ENCODE measurements at places on chromosomes 12 and 14.

DNA sequence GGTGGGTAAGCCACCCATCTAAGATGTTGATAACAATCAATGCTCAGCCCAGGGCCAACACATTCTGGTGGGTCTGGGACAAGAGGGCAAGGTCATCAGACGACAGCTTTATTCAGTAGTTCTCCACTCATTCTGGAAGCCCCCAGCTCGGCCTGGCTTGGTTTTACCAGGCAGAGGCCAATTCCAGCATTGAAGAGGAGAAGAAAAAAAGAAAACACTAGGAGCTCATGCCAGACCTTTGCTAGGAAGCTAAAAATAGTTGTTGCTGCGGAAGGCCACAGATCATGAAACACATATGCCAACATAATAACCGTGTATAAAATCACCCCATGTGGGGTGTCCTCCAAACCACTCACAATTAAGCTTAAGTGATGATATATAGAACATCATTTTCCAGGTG is 44.4 kb downstream of the CCDC60 start:
- no peak for DNase-seq

DNA sequence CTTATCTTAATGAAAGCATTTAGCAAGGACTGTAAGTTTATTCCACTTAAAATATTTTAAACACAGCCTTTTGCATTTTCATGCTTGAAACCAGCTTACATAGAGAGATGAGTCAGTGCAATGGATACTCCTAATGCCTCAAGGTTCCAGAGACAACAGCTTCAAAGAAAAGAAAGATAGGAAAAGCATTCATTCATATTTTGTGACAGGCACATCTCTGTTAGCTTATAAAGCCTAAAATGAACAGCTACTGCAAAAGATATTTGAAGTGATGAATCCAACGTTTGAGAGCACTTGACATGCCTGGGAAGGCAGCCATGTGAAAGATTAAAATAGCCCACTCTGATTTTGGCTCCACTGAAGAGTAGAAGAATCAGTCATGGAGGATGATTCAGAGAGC is 814.5 kb downstream of the RPS29 start:
- no peak for DNase-seq

GRCh38 chr12:116490471-116490870 is 68.7 kb upstream of the MAP1LC3B2 start:
- no peak for DNase-seq

- DNase-seq: no peak
Measured at GRCh38 chr12:29726321-29726692, 57.4 kb downstream of the TMTC1 start.

GRCh38 chr12:98803468-98804209 is 158.5 kb downstream of the APAF1 start:
- DNase-seq: no peak

- DNase-seq: no peak
Measured at GRCh38 chr14:68598621-68599447, 194.0 kb downstream of the ZFP36L1 start.

GRCh38 chr12:68451261-68452077 is 119.3 kb upstream of the MDM1 start:
- no peak for DNase-seq

DNA sequence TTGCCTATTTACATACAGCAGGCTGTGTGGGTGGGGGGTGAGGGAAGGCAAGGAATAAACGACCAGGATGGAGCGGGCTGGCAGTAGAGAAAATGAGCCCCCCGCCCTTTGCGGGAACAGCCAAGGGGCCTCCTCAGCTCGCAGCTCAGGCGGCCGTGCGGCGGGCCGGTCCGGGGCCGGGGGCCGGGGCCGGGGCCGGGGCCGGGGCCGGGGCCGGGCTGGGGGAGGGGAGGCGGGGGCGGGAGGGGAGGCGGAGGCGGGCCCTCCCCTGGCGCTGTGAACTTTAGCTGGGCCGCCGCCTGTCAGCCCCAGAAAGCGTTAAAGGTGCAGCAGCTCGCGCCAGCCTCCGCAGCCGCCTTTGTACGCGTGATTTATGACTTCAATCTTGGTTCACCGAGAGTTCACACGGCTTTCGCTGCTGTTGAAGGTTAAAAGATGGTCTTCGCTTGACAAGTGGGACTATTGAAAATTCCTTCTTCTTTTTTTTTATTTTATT is 28.8 kb downstream of the HOXC4 start:
- DNase-seq: no peak

- no peak for DNase-seq
Measured at GRCh38 chr14:89245802-89246201, 171.2 kb downstream of the FOXN3 start.

GRCh38 chr12:88207921-88208620 is 66.0 kb downstream of the TMTC3 start:
- no peak for DNase-seq

- DNase-seq: peak; percentile 67
Measured at GRCh38 chr14:81710232-81710845, 176.7 kb upstream of the SEL1L start.

GRCh38 chr14:24605435-24606190 is 3.9 kb downstream of the GZMH start:
- no peak for DNase-seq

DNA sequence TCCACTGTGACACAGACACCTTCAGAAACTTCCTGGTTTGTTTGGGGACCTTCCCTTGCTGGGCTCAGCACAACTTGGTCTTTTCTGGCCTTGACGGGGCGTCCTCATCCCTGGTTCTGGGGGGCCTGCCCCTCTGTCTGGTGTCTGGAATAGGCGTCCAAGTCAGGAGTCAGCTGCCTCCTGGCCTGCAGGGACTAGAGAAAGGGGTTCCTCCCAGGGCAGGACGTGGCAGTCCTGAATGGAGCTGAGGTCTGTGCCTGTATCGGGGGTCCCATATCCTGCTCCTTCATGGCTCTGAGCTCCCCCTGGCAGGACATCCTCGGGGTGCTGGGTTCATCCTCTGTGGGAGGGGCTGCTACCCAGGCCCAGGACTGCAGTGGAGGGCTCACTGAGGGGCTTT is 384.0 kb downstream of the TMEM121 start:
- DNase-seq: no peak

GRCh38 chr14:68757618-68758081 is 35.2 kb downstream of the ZFP36L1 start:
- no peak for DNase-seq

DNA sequence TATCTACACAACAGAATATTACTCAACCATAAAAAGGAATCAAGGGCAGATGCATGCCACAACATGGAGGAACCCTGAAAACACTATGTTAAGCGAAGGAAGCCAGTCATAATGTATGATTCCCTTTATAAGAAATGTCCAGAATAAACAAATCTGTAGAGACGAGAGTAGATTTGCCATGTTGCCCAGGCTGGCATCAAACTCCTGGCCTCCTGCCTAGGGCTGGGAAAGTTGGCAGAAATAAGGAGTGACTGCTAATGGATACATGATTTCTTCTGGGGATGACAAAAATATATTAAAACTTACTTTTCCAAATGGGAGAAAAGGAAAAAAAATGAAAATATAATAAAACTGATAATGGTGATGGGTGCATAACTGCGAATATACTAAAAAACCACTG is 10.9 kb downstream of the CLIP1 start:
- no peak for DNase-seq

DNA sequence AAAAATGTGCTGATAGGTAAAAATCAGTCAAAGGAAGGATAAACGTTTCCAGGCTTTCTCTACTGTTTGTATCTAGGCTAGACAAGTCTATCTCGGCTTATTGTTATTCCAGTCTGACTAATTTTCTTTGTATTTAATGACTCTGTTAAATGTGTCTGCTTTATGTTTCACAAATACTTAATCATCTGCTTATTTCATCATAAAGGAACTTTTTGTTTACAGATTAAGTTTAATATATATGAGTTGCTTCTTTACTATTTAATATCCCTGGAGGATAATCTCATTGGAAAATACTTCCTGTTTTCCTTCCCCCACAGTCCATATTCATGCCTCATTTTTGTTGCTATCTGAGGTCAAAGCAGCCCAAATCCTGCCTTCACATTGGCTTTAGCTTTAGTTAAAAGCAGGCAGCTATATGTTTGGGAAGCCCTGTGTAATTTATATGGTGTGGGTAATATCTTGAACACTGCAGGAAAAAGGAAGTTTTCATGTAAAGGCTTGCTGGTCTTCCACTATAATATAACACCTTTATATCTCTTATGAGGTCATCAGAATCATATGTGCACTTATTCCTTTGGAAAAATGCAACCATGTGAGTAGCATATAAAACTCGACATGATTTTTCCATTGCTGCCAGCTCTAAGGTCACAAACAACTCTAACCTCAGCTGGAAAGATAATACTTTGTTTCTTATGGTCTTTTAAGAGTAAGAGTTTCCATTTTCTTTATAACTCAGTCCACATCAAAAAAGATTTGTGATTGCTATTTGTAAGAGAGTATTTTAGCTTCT is 76.8 kb downstream of the ALX1 start:
- DNase-seq: no peak

- no peak for DNase-seq
Measured at GRCh38 chr14:92654239-92654901, 94.1 kb downstream of the LGMN start.

GRCh38 chr14:34781242-34781641 is 66.8 kb upstream of the CFL2 start:
- no peak for DNase-seq

DNA sequence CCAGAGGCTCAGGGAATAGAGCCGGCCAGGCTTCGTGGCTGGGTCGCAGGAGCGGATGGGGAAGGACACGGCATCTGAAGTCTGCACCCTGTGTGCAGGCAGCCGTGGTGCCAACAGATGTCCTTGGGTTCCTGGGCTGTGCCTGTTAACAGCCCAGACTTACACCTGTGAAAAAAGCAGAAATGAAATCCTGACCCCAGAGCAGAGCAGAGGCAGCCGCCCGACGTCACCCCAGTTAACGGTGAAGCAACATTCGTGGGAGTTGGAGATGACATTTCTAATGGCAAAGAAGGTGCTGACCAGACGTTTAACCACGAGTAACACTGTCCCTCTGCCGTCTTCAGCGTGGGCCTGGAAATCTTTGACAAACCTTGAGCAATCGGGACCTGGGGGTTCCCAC is 200.3 kb upstream of the DIO3 start:
- DNase-seq: no peak

DNA sequence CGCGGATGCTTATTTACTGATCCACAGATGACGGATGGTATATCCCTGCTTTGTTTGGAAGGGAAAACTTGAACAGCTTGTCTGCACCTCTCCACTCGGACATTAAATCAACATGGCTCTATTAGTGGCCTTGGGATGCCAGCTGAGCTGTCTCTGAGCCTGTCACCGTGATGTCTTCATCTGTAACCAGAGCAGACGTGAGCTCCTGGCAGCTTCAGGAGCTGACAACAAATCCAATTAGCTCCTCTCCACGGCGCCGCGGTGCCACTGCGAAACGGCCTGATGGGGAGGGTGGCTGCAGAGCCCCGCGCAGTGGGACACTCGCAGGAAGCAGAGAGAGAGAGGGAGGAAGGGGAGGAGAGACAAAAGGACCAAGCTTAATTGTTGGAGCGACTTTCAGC is 112.3 kb downstream of the PAPOLA start:
- DNase-seq: no peak

- no peak for DNase-seq
Measured at GRCh38 chr14:61288720-61289119, 7.6 kb upstream of the TMEM30B start.

- DNase-seq: no peak
Measured at GRCh38 chr12:114163771-114164170, 197.6 kb upstream of the RBM19 start.

GRCh38 chr12:106193394-106194215 is 54.2 kb downstream of the CKAP4 start:
- DNase-seq: no peak

DNA sequence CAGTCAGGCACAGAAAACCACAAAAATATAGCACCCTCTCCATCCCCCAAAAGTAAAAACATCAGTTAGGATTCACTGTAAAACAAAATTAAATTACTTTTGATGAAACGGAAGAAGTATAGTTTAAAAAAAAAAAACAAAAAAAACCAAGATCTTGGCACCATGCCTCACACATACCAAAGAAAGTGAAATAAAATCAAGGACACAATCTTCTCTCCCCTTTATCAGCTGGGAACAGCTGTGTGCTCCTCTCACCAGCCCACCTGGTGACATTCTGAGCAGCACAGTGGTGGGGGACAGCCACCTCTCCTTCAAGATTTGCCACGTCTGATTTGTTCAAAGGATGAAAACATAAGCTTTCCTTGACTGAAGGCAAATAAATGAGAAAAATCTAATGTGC is 55.5 kb downstream of the ESR2 start:
- DNase-seq: no peak

- DNase-seq: no peak
Measured at GRCh38 chr14:32078858-32079216, 1.7 kb downstream of the ARHGAP5 start.

DNA sequence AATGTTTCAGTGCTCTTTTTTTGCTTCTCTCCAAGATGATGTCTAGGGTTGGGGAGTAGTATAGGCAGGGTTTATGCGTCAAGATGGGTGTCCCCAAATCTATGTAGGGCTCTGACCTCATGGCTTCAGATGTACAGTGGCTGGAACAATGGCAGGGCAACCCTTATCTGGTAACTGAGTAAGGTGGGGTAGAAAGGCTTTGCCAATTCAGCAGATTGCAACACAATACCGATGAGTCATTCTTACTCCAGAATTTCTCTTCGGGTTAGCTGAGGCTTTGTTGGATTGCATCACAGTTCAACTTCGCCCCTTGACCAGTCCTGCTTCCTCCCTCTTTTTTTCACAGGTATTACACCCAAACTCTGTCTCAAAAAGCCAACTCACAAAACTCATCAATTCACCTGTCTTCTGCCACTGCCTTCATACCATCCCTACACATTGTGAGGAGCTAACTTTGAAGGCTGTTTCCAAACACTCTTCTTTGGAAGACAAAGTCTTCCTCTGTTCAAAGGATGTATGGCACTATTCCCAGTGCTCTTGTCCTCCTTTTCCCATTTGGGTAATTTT is 190.2 kb upstream of the CNOT2 start:
- DNase-seq: no peak

DNA sequence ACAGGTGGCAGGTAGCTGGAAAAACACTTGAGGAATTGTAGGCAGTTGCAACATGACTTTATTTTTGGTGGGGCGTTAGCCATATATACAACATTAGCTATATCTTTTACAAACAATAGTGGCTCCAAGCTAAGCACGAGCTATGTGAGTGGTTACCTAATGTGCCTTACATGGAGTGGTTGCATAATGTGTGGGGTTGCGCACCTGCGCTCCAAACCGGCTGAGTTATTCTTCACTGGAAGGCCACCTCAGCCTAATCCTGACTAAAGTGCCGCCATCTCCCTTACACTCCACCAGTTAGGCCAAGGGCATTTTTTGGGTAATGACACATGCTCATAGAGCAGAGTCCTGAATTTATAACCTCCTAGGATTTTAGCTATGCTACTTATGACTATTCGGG is 31.8 kb upstream of the G2E3 start:
- no peak for DNase-seq

DNA sequence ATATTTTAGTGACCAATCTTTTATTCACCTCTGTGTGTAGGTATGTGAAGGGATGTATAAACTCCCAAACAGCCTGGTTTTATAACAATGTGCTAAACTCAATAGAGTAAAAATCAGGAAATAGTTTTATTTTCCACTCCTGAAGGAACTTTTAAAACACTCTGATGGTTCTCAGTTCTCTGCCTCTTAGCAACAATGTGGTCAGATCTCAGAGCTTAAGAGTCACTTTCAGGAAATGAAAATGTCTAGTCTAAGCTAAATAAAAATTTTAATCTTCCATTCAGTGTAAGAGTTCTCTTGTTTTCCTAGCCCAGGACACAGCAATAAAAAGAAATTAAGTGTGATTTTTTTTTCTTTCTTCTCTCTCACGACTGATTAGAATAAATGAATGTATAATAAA is 718.0 kb downstream of the C12orf50 start:
- no peak for DNase-seq
